Caki2 (cell line): ENCODE measurements at places on chromosomes 7 and 10. TPM values are rescaled to one million over a fixed set of nuclear protein-coding genes. Genes with fewer than 3 reads are reported as not detected.
A peak's percentile ranks its signal among the peaks of the same experiment; 100 is the strongest.

DNA sequence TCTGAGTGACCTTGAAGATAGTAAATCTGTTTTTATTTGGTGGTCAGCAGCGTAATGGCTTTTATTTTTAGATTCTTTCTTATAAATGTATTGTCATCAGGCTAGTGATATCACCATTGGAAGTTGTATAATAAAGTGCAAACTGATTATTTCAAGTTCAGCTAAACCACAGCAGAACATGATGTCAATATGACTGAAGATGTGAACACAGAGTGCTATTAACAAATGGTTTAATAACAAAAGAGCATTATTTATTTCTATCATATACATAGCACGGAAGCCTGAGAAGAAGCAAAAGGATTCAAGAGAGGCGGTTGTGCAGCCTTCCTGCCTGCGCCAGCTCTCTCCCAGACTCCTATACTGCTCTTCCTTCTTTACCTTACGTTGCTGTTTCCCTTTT, 142.7 kb downstream of the SDK1 start:
- DNase-seq: no peak

- peak; percentile 67 for DNase-seq
Measured at GRCh38 chr10:4733150-4733842, 92.7 kb upstream of the AKR1E2 start.

Gene EPHB6
- 4.0 and 6.5 TPM in 2 replicates for total RNA-seq

DNA sequence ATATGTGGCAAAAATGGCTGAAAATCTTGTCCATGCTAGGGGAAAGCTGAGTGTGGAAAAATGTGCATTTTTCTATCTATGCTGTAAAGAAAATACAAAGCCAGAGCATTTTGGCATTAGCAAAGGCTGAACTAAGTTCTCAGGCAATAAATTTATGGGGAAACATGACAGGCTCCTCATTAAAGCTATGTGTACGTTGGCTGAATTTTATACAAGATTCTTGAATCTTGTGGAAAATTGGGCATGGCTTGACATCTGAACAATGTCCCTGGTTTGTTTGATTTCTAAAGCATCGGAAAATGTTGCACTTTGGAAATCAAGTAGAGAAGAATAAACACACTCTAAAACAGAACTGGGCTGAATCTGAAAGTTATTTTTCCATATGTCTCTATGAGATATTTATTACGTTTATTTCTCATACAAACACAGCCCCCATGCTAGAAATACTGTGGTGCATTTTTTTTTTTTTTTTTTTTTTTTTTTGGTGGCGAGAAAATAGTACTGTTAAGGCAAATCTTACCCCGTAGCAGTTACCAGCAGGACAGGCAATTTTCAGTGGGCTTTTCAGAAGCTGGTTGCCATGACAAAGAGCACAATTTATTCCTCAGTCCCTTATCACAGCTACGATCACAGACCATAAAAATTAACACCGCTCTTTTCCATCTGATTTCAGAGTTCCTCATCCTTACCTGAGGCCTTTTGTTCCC, 16.9 kb downstream of the CPA1 start:
- no peak for DNase-seq
